ENCODE measurements at places on chromosomes 4 and X. TPM values are rescaled to one million over a fixed set of nuclear protein-coding genes. Genes with fewer than 3 reads are reported as not detected.

GRCh38 chr4:152700151-152700550 is 20.4 kb upstream of the TMEM154 start:
- no peak for DNase-seq

SLC10A6 gene
- polyA plus RNA-seq: not detected

GC gene
- polyA plus RNA-seq: not detected

GRCh38 chr4:162871990-162872389 is 294.7 kb downstream of the NAF1 start:
- DNase-seq: no peak

MAGEA12 gene
- polyA plus RNA-seq: not detected

DNA sequence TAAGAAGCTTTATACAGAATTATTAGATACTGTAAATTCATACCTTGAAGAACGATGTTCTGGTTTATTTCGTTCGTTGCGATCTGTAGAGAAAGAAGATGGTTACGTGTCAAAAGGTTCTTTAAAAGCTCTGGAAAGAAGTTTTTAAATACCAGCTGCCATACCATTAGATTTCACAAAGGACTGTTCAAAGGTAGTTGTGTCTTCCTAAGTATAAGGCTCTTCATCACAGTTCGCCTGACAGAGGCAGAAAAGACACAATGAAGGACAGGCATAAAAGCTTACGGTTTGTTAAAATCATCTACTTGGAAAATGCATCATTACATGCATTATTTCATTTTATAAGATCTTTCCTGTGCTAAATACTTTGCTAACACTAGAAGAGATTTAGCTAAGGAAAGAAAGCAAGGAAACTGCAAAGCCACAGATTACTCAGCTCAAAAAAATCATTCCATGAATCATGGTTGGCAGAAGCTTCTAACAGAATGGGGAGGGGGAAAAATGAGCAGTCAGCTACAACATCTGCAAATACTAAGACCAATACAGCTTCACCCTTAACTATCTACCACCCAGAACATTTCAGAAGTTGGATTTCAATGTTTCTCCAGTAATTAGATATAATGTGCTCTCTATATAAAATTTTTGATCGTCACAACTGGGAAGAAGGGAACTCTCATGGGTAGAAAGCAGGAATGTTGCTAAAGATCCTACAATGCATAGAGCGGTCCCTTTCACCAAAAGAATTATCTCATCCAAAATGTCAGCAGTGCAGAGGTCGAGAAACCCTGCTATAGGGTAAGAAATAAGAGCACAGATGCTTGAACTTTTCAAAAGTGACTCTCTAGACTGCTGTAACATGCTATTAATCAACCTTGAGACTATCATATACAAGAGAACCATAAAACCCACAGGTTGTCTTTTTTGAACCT is 50.7 kb upstream of the PRSS48 start:
- no peak for DNase-seq

GRCh38 chr4:53852343-53852742 is 212.1 kb downstream of the CHIC2 start:
- no peak for DNase-seq

MID1 gene
- polyA plus RNA-seq: not detected

DNA sequence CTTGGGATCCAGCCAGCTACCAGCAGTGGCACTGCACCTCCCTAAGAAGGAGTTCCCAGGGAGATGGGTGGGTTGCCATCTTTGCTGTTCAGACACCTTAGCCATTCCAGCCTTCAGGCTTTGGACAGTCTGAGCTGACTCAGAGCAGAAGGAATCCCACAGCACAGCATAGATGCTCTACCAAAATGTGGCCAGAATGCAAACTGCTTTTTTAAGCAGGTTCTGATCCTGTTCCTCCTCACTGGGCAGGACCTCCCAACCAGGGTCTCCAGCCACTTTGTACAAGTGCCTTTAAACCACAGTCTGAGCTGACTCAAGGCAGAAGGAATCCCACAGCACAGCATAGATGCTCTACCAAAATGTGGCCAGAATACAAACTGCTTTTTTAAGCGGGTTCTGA is 209.0 kb downstream of the NPNT start:
- no peak for DNase-seq

DNA sequence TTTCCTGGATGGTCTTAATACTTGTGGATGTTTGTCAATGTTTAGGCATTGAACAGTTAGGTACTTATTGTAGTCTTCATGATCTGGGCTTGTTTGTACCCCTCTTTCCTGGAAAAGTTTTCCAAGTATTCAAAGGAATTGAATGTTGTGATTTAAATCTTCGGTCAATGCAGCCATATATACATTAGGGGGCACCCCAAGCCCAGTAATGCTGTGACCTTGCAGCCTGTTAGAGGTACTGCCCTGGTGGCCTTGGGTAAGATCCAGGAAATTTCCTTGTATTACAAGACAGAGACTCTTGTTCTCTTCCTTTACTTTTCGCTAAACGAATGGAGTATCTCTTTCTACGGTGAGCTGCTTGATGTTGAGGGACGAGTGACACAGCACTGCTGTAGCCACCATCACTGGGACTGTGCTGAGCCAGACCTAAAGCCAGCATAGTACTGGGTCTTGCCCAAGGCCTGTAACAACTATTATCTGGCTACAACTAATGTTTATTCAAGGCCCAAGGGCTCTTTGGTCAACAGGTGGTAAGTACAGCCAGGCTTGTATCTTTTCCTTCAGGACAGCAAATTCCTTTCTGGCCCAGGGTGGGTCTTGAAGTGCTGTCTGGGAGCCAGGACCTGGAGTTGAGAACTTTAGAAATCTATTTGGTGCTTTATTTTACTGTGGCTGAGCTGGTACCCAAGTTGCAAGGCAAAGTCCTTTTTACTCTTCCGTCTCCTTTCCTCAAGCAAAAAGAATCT is 118.3 kb upstream of the ATOH1 start:
- no peak for DNase-seq

- DNase-seq: no peak
Observed at GRCh38 chr4:142607976-142608375, 238.1 kb downstream of the INPP4B start.

DNA sequence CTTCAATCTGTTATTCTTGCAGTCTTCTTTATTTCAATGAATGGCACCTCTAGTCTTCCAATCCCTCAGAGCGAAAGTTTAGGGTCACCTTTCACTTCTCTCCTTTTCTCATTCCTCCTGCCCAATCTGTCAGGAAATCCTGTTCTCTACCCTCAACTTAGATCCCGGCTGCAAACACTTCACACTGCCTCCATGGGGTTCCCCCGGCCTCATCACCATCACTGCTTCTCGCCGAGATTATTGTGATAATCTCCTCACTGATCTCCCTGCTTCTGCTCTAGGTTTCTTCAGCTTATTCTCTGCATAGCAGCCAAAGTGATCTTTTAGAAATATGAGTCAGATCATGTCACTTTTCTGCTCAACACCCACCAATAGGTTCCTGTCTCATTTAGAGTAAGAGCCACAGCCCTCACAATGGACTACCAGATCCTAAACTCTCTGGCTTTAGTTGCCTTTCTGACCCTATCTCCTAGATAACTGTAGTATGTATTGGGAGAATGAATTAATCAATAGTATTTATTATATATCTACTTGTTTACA is 43.6 kb upstream of the TBC1D9 start:
- no peak for DNase-seq

DNA sequence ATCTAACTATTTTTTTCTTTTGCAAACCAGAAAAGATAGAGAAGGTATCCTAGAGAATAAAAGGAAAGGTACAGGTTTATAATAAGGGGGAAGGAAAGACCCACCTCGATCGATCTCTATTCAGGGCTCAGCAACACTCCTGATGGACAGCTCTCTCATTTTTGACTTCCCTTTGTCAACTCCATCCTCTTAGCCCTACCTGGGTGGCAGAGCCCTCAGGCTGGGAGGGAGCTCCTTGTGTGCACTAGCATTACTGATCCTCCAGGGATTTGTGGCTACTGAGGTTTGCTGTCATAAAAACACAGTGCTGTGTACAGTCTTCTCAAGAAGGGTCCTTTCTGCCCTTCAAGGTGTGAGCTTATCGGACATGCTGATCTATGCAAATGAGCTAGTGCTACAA is 111.0 kb downstream of the MID1 start:
- no peak for DNase-seq

ENPEP gene
- not detected for polyA plus RNA-seq

ADGRL3 gene
- polyA plus RNA-seq: not detected

RHOXF2B gene
- 0.05 TPM for polyA plus RNA-seq

DNA sequence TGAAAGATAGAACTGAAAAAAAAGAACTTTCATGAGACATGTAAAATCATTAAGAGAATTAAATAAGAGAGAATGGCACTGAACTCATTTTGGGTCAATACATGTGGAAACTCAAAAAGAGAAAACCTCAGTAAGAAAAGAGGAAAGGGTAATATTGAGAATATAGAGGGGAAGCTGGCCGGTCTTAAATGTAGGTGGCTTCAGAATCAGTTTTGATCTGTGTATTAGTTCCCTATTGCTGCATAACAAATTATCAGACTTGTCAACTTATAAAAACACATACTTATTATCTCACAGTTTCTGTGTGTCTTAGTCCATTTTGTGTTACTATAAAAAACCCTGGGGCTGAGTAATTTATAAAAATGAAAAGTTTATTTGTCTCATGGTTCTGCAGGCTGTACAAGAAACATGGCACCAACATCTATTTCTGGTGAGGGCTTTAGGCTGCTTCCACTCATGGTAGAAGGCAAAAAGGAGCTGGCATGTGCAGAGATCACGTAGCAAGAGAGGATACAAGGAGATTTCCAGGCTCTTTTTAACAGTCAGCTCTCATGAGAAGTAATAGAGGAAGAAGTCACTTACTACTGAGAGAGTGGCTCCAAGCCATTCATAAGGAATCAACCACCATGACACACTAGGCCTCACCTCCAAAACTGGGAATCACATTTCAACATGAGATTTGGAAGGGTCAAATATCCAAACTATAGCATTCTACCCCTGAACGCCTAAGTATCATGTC is 29.6 kb downstream of the SATL1 start:
- no peak for DNase-seq

- no peak for DNase-seq
Observed at GRCh38 chr4:11593576-11594116, 165.0 kb upstream of the HS3ST1 start.

CCNA2 gene
- polyA plus RNA-seq: 0.22 TPM

GRCh38 chr4:25925486-25926201 is 11.6 kb downstream of the SMIM20 start:
- no peak for DNase-seq

DNA sequence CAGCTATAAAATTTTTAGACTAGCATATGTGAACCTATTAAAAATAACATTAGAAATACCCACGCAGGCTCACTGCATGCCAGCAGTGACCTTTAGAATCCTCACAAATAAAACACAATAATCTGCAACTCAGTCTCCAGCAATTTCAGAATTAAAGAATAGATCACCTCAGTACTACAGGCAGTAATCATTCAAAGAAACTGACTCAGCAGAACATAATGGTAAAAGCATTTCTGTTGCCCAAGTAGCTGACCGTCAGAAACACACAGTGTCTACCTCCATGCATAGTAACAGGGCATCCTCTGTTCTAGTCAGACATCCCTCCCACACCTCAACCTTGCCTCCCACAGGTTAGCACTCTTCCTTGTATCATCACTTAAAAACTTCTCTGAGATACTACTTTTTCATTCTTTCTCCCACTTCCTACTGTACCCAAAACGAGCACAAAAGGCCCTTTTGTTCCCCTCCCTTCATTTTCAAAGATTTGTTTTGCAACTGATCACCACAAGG is 65.7 kb upstream of the BEND2 start:
- DNase-seq: no peak

- DNase-seq: no peak
Observed at GRCh38 chr4:121584836-121585235, 111.9 kb downstream of the ANXA5 start.

ANOS1 gene
- polyA plus RNA-seq: 0.13 TPM

GRCh38 chr4:104393655-104394324 is 100.9 kb downstream of the CXXC4 start:
- no peak for DNase-seq

TMEM47 gene
- not detected for polyA plus RNA-seq

CACNA1F gene
- not detected for polyA plus RNA-seq

PCDH19 gene
- polyA plus RNA-seq: not detected

All from CD14-positive monocyte (primary cell).